ENCODE measurements at places on chromosomes 2 and 18. TPM values are rescaled to one million over a fixed set of nuclear protein-coding genes. Genes with fewer than 3 reads are reported as not detected.
A peak's percentile ranks its signal among the peaks of the same experiment; 100 is the strongest.

Gene MC2R
- total RNA-seq, result not detected

Gene REG3G
- total RNA-seq, result not detected

DNA sequence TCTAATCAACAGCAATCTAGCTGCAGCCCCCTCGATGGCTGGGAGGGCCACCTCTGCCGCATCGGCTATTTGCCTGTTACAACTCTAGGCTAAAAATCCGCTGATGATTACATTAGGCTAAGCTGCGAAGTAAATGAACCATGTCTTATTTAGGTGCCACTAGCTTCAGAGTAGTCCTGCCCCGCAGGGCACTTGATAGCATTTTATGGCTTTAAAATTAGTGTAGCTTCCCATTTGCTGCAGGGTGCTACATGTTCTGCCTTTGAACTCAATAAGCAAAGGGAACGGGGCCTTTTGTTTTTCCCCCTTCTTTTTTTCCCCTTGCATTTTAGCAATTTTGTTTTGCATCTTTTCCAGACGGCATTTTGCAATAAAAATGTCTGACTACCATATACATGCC is 270.2 kb downstream of the GBX2 start:
- H3K36me3 ChIP-seq, result no peaks in the 10 kb centered on the region
- H3K4me1 ChIP-seq, result no peaks in the 10 kb centered on the region

Gene DTYMK
- total RNA-seq, result 18.8 TPM

GRCh38 chr2:182300608-182301007 is 126.2 kb downstream of the PDE1A start:
- no peak for DNase-seq
- H3K27me3 ChIP-seq, result no peaks in the 10 kb centered on the region
- no peaks in the 10 kb centered on the region for H3K36me3 ChIP-seq
- no peak overlapping the region for H3K27ac ChIP-seq

DNA sequence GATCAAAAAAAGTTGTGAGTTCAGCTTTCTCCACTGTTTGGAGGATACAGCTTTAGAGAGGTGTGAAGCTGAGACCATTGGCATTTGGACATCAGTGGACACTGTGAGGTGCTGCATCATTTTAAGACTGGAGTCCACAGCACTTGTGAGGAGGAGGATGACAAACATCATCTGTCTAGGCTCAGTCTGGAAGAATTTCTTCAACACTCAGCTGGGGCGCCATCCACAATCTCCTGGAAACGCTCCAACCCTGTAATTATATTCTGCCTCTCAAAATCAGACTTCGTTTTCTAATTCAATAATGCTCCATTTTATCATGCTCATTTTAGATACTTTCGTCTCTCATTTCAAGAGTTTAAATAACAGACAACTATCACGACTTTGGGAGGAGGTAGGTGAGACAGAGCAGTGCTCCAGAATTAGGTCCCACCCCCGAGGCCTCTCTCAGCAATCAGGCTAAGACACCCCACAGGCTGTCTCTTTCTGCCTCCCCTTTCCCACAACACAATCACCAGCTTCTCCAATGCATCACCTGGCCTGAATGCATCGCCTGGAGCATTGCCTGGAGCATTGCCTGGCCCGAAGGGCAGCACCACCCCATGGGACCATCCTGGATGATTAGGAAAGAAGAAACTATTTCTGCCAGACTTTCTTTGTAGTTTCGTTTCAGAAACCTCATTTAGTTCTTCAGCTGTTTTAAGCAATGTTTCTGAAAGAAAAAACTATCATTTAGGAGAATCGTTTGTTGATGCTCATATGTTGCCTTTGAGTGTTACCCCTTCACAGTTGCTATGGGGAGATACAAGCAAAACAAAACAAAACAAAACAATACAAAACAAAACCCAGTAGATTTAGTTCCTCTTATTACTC is 37.0 kb upstream of the DPP10 start:
- H3K36me3 ChIP-seq, result no peaks in the 10 kb centered on the region
- H3K27ac ChIP-seq, result no peak overlapping the region
- H3K4me1 ChIP-seq, result no peaks in the 10 kb centered on the region
- no peak for DNase-seq
- no peak overlapping the region for H3K4me3 ChIP-seq
- no peaks in the 10 kb centered on the region for H3K27me3 ChIP-seq

GRCh38 chr18:4721545-4721944 is 266.4 kb upstream of the DLGAP1 start:
- H3K27ac ChIP-seq, result no peak overlapping the region
- no peak overlapping the region for H3K4me3 ChIP-seq
- H3K27me3 ChIP-seq, result no peaks in the 10 kb centered on the region
- H3K4me1 ChIP-seq, result no peaks in the 10 kb centered on the region
- no peaks in the 10 kb centered on the region for H3K36me3 ChIP-seq
- no peak for DNase-seq

- H3K4me1 ChIP-seq, result no peaks in the 10 kb centered on the region
- no peak overlapping the region for H3K4me3 ChIP-seq
- H3K27ac ChIP-seq, result no peak overlapping the region
- H3K36me3 ChIP-seq, result no peaks in the 10 kb centered on the region
- H3K27me3 ChIP-seq, result no peaks in the 10 kb centered on the region
- no peak for DNase-seq
These were observed 71.7 kb upstream of the WDR75 start for GRCh38 chr2:189369566-189369965.

GRCh38 chr2:85578243-85579180 is 1.1 kb downstream of the VAMP8 start:
- DNase-seq, result no peak
- H3K4me1 ChIP-seq, result peaks cover 35% of the 10 kb centered on the region
- H3K4me3 ChIP-seq, result peak overlapping the region; percentile 62
- H3K36me3 ChIP-seq, result peaks cover 15% of the 10 kb centered on the region

Gene GATA6
- not detected for total RNA-seq

Gene UGT1A3
- total RNA-seq, result not detected

Gene RAD51AP2
- total RNA-seq, result not detected

GRCh38 chr18:77069931-77070330 is 62.7 kb downstream of the MBP start:
- H3K27ac ChIP-seq, result peak overlapping the region; percentile 78
- no peaks in the 10 kb centered on the region for H3K27me3 ChIP-seq
- H3K36me3 ChIP-seq, result peaks cover 5% of the 10 kb centered on the region
- peaks cover 99% of the 10 kb centered on the region for H3K4me1 ChIP-seq

Gene NEURL3
- 0.22 TPM for total RNA-seq

DNA sequence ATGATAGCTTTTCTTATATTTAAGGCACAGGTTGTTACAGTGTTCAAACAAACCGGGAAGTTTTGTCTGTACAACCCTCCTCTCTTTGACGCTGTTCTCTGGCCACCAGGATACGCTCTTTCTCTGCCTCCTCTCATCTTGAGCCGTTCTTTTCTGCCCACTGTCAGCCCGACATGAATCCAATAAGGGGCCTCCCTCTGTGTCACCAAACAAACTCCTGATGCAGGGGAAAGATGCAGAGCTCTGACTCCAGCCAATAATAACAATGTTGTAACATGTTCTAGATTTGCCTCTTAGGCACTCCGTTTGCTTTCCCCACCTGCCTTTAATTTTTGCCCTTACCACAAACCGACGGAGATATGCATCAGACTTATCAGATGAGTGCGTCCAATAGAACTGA is 449.3 kb downstream of the SLC4A3 start:
- no peaks in the 10 kb centered on the region for H3K4me1 ChIP-seq
- no peaks in the 10 kb centered on the region for H3K36me3 ChIP-seq
- no peak overlapping the region for H3K27ac ChIP-seq
- no peaks in the 10 kb centered on the region for H3K27me3 ChIP-seq
- no peak for DNase-seq
- no peak overlapping the region for H3K4me3 ChIP-seq

DNA sequence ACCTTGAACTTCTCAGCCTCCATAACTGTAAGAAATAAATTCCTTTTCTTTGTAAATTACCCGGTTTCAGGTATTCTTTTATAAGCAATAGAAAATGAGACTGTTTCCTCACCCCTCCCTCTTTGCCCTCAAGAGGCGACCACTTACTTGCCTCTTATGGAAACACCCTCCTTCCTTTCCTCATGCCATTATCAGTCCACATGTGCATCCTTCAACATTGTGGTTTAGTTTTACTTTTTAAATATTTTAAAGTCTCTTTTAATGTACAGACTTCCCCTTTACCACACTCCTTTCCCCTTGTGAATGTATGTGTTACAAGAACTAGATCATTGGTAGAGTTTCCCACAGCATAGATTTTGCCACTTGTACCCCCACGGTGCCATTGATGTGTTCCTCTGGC is 202.4 kb upstream of the SIX2 start:
- no peaks in the 10 kb centered on the region for H3K4me1 ChIP-seq
- H3K27ac ChIP-seq, result no peak overlapping the region
- no peaks in the 10 kb centered on the region for H3K36me3 ChIP-seq
- DNase-seq, result no peak
- H3K27me3 ChIP-seq, result peaks cover 3% of the 10 kb centered on the region
- H3K4me3 ChIP-seq, result no peak overlapping the region

Gene ST3GAL5
- 37.1 TPM for total RNA-seq

GRCh38 chr2:32680942-32681341 is 53.1 kb downstream of the TTC27 start:
- peaks cover 4% of the 10 kb centered on the region for H3K36me3 ChIP-seq
- DNase-seq, result no peak
- no peaks in the 10 kb centered on the region for H3K27me3 ChIP-seq
- H3K4me1 ChIP-seq, result no peaks in the 10 kb centered on the region
- H3K4me3 ChIP-seq, result no peak overlapping the region

Gene CHCHD5
- total RNA-seq, result 24.9 TPM

- no peak overlapping the region for H3K4me3 ChIP-seq
- no peak for DNase-seq
- H3K27ac ChIP-seq, result no peak overlapping the region
- no peaks in the 10 kb centered on the region for H3K4me1 ChIP-seq
- H3K36me3 ChIP-seq, result no peaks in the 10 kb centered on the region
These were observed 306.6 kb downstream of the SUCLG1 start for GRCh38 chr2:84152462-84152861.

DNA sequence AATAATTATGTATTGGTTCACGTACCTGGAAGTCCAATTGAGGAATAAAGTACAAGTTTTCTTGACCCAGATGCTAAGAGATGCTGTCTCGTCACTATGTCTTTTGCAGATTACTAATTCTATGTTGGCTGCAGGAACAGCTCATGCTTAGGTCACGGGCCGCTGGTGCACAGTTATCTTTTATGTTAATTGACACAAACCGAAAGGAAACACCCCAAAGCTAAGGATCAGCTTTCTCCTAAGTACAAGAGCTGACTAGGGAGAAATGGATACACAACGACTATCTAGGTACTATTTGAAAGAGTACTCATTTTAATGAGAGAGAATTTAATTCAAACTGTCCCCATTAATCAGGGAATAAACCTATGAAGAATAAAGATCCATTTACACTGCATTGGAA is 217.7 kb upstream of the SLC35G4 start:
- DNase-seq, result no peak
- H3K27ac ChIP-seq, result no peak overlapping the region
- H3K4me3 ChIP-seq, result no peak overlapping the region

- no peaks in the 10 kb centered on the region for H3K27me3 ChIP-seq
- DNase-seq, result no peak
- no peaks in the 10 kb centered on the region for H3K4me1 ChIP-seq
These were observed 800.1 kb downstream of the SATB2 start for GRCh38 chr2:198657512-198658121.

DNA sequence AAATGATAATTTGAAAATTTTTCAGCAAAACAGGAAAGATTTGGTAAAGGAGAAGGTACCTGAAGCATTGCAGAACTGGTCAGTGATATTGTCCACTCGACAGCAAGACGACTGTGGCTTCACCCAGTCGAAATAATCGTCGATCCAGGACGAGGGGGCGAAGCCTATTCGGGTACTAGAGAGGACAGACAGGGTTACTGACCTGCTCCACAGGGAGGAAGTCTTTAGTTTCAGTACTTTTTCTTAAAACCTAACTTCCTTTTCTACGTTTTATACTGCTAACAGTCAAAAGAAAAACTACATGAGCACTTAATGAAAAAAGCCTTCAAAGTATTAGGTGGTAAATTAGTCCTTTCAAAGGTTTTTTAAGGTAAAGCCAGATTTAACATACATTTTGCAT is 36.0 kb downstream of the RMC1 start:
- no peak overlapping the region for H3K4me3 ChIP-seq
- no peak overlapping the region for H3K27ac ChIP-seq
- no peak for DNase-seq
- peaks cover 36% of the 10 kb centered on the region for H3K4me1 ChIP-seq

DNA sequence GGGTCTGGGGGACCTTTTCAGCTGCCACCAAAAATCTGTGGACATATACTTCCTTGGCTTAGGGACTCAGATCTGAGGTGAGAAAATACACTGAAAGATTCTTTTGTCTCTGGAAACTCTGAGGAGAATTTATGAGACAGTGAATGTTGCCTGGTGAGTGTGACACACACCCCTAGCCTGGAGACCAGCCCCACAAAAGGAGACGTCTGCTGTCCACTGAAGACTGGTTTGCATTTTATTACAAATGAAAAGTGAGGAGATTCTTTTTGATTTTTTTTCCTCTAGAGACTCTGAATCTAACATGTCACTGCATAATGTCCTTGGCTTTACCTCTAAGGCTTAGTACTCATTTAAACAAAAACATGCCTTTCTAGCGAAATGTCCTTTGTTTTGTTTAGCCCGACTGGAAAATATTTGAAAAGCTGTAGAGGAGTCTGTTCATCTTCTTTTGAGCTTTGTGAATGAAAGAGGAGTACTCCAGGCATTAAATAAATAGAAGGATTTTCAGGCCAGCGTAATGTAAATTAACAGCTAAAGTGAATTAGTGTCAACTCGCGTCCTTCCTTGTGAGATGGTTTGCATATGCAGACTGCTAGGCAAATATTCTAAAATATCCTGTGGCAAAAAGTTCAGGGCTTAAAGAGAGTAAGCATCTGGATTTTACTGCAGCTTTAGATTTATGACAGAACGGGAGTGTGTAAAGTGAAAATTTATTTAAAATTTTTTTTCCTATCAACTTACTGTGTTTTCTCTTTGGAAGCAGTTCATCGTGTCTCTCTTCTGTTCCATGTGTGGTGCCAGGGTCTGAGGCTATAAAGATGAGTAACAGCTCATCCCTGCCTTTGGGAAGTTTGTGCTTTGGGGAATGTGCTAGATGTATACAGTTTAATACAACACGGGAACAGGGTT is 125.4 kb downstream of the VWA3B start:
- DNase-seq, result no peak
- no peak overlapping the region for H3K27ac ChIP-seq
- no peaks in the 10 kb centered on the region for H3K4me1 ChIP-seq
- H3K4me3 ChIP-seq, result no peak overlapping the region
- H3K36me3 ChIP-seq, result no peaks in the 10 kb centered on the region

Gene EPB41L3
- total RNA-seq, result 3.3 TPM

Gene DOK6
- total RNA-seq, result not detected

DNA sequence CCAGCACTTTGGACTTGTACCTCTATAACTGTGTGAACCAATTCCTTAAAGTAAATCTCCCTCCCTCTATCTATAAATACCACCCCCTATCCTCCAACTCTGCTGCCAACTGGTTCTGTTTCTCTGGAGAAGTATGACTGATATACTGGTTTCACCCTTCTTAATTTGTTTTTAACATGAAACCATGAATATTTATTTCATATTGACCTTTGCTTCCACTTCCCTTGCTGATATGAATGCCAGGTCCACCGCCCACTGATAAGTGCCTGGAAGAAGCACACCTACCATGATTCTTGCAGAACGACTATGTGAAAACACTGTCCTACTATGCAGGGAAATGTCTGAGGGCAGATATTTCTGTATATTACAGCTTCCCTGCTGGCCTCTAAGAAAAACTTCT is 131.6 kb downstream of the GAREM1 start:
- DNase-seq, result no peak
- no peak overlapping the region for H3K27ac ChIP-seq
- H3K36me3 ChIP-seq, result no peaks in the 10 kb centered on the region
- no peak overlapping the region for H3K4me3 ChIP-seq
- H3K27me3 ChIP-seq, result no peaks in the 10 kb centered on the region
